ENCODE measurements at places on chromosomes 1 and 21.

DNA sequence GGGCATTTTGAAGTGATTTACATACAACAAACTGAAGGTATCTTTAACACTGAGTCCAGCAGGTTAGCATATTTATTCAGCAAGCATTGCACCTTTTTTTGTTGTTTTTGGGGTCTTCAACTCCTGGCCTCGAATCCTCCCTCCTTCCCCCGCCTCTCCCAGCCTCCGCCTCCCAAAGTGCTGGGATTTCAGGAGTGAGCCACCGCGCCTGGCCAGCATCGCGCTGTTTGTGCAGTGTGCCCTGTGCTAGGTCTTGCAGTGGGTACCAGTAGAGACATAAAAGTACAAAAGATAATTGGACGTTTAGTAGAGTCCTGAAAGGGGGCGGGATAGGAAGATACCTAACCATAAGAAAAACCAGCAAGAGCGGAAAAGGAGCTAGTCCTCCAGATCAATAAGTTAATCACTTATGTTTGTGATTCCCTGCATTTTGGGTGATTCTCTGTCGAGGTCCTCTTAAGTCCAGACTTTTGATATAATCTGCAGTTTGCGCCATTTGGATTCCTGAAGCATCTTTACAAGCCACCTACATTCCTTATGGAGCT is 111.8 kb downstream of the OSBPL9 start:
- no peak for DNase-seq

- no peak for DNase-seq
Observed at GRCh38 chr1:107649023-107649422, 316.0 kb downstream of the VAV3 start.

GRCh38 chr21:41557884-41558283 is 49.9 kb upstream of the TMPRSS2 start:
- DNase-seq: no peak

DNA sequence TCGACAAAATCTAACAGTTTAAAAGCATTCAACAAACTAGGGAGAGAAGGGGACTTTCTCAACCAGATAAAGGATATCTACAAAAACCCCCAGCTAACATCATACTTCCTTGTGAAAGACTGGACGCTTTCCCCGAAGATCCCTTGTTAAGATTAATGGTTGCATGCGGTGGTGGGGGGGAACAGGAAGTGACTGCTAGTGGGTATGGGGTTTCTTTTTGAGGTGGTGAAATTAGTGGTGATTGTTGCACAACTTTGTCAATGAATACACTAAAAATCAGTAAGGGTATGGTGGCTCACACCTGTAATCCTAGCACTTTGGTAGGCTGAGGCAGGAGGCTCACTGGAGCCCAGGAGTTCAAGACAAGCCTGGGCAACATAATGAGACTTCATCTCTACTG is 26.9 kb upstream of the EYA3 start:
- DNase-seq: no peak

DNA sequence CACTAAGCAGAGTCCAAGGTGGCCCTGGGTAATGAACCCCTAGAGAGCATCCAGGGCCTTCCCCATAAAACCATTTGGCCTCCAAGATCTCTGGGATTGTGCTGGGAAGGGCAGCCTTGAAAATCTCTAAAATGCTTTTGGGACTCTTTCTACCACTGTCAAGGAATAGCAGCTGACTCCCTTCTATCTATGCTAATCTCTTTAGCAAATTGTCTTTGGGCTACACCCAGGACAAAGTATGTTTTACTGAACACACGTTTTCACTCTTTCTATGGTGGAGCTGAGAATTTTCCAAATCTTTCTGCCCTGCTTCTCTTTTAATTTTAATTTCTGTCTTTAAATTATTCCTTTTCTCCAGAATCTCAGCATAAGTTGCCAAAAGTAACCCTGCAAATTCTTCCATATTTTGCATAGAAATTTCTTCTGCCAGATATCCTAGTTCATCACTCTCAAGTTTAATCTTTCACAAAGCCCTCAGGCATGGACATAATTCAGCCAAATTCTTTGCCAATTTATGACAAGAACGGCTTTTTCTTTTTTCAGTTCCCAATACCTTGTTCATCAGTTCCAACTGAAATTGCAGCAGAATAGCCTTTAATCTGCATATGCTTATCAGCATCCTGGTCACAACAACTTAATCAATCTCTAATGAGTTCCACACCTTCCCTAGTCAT is 687.0 kb upstream of the ADGRL4 start:
- no peak for DNase-seq

DNA sequence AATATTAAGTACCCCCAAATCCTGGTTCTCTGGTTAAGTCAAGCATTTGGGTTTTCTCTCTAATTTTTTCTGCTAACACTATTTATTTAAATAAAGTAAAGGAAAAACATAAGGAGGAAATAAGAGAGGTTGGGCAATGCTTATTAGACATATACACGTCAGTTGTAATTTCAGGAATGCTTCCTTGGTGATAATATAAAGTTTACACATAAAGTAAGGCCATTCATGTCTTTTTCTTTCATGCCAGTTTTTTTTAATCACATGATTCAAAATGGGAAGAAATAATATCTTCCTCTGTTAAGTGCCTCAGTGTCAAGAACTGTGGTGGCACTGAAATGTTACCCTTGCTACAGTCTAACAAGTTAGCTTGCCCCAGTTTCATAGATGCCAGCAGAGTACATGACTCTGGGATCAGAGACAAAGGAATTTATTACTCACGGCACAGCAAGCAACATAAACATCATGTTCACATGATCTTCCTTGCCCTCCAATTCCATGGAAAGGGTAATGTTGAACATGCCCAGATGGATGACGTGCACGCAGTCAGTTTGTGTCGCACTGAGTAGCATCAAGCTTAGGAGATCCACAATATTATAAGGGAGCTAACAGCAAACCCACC is 184.9 kb downstream of the PLA2G4A start:
- no peak for DNase-seq

DNA sequence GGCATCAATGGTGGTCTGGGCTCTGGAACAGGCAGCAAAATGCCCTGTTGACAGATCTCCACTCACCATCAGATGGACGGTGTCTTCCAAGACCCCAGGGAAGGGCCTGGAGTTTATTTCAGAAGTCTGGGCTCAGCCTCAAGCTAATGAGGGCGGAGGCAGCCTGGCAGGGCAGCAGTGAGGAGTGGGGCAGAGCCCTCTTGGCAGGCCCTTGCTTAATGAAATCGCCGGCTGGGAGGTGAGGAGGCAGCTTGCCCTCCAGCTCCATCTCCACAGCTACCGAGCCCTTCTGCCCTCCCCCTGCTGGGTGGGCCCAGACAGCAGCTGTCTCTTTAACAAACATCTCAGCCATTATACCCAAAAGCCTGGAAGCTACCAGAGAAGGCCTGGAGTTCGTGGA is 22.0 kb upstream of the GRIK3 start:
- no peak for DNase-seq

GRCh38 chr1:235775246-235775860 is 91.4 kb downstream of the LYST start:
- DNase-seq: no peak

DNA sequence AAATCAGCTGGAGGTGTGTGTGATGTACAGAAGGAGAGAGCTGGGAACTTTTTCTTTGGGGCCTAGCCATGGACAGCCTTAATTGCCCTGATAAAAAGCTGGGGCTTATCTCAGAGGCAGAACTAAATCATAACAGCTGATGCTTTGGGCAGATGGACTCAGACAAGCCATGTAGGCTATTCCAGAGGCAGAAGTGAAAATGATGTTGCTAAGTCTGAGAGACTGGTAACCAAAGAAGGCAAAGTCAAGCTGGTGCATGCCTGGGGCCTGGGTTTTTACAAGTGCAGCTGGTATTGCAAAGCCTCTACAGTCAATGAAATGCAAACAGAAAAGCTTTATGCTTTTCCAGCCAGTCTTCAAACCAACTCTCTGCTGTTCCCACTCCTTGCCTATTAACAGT is 39.0 kb upstream of the LMX1A start:
- DNase-seq: no peak

GRCh38 chr1:157106813-157107189 is 7.2 kb upstream of the ETV3L start:
- no peak for DNase-seq

GRCh38 chr21:35142036-35142815 is 93.1 kb upstream of the RUNX1 start:
- no peak for DNase-seq

- DNase-seq: no peak
Observed at GRCh38 chr1:117892512-117892911, 36.9 kb downstream of the GDAP2 start.

DNA sequence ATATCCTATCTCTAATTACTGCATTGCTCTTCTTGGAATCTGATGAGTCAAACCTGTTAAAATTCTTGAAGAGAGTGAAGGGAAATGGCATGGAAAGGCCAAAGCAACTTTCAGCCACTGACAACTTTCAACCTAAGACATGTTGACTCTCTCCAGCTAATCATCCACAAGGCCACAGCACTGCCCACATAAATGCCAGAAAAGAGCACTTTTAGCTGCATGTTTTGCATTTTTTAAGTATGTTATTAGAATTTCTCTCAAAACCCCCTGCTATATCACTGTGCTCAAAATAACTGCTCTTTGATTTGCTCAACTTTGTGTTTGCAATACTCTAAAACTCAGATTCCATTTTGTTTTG is 352.5 kb downstream of the ADGRL2 start:
- no peak for DNase-seq

GRCh38 chr1:57131701-57132394 is 166.0 kb upstream of the C8B start:
- DNase-seq: no peak

DNA sequence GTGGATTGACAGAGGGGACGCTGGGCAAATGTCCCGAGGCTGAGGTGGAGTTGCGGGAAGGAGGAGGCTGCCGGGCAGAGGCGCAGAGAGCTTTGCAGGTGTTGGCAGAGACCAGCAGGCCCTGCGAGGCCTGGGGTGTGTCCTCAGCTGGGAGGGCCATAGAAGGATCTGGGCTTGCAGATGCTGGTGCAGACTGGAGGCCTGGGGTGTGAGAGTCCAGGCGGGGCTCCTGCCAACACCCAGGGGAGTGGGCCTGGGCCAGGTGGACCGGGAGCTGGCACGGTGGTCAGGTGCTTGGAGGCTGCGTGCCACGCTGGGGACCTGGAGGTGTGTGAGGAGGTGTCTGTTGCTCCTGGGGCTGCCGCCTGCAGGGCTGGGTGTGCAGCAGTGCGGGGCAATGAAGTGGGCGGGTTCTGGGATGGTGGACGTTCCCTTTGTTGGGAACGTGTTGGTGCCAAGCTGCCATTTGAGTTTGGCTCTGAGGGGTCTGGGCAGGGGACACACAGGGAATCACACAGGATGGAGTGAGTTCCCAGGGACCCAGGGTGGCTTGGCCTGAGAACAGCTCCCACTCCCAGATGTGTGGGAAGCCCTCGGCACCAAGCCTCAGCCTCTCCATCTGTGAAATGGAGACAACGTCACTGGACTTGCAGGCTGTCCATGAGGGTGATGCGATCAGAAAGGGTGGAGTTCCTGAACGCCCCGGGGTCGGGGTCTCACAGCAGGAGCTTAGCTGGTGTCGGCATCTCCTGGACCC is 39.9 kb upstream of the POFUT2 start:
- DNase-seq: no peak

DNA sequence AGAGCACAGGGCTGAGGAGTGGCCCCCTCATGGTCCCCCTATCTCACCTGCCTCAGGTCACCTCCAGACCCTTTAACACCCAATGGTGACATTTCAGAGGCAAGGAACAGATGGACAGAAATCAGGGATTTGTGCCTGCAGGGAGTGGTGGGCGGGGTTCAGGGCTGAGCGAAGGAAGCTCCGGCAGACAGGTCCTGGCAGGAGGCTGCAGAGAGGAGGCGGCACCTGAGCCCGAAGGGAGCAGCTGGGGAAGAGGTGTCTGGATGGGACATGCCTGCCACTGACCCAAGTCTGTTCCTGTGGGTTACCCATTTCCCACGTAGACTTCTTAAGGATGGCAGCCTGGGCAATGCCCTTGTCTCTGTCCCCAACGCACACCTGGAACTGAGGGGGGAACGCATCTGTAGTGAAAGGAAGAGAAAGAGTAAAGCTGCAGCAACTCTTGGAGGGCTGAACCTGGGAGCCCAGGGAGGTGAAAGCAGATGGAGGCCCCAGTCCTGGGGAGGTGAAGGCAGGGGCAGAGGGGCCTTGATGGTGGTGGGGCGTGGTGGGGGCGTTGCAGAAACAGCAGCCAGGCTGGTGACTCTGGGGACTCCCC is 61.6 kb upstream of the ADARB1 start:
- DNase-seq: no peak

GRCh38 chr21:44666401-44667320 is at the start of gene KRTAP12-2:
TSS of gene KRTAP12-2 (minus strand) at chr21:44666927. CDS start at chr21:44666886, 41 bp downstream.
- no peak for DNase-seq

DNA sequence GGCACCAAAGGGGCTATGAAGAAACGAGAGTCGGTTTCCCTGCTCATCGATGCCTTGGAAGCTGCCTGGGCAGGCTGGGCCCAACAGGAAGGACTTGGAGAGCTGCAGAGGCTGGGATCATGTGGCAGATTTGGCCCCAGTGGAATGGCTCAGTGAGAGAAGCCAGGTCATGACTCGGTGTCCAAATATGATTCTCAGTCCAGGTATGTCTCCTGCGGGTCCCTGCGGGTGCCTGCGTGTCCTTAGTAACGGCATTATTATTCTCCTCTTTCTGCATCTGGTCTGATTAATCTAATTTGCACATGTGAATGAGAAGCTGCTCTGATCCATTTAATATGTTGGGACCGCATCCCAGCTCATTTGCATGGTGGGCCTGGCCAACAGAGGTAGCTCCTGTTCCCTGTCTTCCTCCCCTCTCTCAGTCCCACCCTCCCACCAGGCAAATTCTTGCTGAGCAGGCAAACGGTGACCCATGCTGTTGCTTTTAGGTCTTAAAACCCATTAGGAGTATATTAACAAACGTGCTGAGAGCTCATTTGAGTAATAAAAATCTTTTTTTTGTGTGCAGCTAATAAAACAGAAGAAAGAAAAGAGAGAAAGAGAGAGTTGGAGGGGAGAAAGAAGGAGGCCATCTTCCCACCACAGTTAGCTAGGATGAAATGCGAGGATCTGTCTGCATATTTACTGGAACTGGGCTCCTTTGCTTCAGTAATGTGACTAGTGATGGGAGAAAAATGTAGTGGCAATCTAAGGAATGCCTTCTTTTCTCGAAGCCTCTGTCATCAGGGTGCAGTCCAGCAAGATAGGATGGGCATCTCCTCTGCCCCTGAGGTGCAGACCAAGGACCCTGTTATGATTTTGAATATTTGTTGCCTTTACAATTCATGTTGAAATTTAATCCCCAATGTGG is 133.5 kb downstream of the HMGB4 start:
- no peak for DNase-seq

DNA sequence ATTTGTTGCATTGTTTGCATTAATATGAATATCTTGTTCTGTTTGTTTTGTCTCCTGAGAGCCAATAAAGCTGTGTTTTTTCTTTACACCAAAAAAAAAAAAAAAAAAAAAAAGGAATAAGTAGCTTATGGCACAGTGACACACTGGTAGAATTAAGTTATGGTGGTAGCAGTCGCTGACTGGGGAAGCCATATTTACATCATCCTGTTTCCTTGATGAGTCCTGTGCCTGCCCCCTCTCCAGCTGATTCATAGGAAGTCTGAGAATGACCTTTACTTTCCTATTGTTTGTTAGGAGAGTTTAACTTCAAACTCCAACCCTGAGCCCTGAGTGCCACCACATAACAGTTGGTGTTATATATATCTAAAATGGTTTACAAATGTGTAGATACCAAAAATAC is 62.2 kb downstream of the OBSCN start:
- DNase-seq: no peak

- peak; percentile 75 for DNase-seq
Observed at GRCh38 chr1:156146020-156146768, 7.2 kb upstream of the SEMA4A start.

All from T1000 (cell line).